ENCODE measurements at places on chromosomes 6 and 20.

- no peak for DNase-seq
Observed at GRCh38 chr20:55881204-55881603, 124.1 kb downstream of the CBLN4 start.

DNA sequence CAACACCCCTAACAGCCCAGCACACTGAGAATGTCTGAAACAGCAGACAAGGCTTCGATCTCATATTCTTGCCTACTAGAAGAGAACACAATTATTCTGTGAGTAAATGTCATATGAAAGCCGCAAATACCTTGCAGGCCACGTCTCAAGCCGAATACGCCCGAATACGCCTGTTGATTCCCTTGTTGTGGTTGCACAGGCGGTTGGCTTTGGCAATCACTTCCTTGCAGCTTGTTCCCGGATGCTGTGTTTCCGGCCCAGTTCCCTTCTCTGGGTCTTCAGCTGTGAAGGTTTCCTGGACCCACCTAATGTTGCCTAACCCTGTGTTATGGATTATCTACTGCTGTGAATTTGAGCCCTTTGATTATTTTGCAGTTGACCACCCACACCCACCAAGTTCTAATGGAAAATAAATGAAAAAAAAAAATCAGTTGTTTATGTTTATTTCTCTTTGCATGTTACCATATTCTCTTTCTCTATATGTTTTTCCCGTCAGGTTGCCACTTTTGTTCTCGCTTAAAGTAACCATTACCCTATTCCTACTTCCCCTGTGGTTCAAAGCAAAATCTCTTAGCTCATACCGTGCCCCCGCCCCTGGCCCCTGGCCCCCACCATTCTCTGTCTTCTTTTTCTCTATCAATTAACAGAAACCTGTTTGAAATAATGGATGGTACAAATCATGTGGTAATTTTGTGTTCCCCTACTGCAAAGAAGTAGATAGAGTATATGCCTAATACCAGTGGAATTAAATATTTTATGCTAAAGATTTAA lies 172.4 kb downstream of the ADGB start:
- DNase-seq: no peak

DNA sequence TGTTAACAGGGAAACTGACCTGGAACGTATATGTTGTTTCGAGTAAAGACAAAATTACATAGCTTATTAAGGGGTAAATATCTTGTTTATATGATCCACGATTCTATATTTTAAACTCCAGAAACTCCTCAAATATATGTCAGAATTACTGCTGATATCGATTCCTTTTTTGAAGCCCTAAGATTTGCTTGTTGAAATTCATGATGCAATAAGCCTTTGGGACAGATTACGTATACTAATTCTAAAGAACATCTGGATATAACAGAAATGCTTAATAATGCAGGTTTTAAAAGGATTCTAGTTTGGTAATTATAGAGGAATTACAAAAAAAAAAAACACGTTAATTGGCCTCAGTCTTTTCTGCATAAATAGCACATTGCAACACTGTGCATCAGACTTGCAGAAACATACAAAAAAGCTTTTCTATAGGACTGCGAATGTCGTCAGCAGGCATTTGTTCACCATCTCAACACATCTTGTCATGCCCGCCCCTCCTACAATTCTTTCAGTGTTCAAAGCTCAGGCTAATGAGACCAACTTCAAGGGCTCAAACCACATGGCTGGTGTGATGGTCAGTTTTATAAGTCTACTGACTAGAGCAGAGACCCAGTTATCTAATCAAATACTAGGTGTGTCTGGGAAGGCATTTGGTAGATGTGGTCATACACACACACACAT lies 74.9 kb downstream of the AGPAT4 start:
- DNase-seq: no peak

GRCh38 chr6:141561154-141561553 lies 571.6 kb upstream of the GJE1 start:
- no peak for DNase-seq

- DNase-seq: no peak
Observed at GRCh38 chr6:132310921-132311320, 90.4 kb downstream of the MOXD1 start.

Data from NCI-H526 (cell line).